ENCODE measurements at places on chromosomes 5 and 9.
A peak's percentile ranks its signal among the peaks of the same experiment; 100 is the strongest.

DNA sequence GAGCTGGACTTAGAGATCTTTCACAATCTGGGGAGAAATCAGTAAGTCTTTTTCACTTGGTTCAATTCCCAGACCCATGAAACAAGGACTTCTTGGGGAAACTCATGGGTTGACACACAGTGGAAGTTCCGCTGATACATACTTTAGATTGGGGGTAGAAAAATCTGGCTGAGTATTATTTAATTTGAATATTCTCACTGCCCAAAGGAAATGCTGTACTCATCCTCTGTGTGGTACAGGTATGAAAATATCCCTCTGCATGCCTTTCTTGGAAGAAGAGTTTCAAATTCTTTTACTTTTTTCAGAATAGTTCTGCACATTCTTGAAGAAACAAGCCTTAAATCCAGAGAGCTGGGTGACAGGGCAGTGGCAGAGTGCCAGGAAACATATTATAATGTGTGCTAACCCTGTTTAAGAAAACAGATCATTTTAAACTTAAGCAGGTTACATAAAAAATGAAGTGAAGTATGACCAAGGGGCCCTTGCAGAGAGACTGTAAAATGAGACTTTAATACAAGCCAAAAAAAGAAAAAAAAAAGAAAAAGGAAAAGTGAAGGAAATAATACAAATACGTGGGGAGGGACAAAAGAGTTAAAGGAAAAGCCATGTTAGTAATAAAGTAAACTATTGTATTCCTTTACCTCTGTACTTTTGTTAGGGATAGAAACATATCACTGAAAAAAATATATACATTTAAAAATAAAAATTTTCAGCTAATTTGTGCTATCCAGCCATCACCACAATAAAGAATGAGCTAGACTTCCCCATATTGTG is 173.4 kb upstream of the NR3C1 start:
- no peak for DNase-seq

GRCh38 chr5:140312067-140312790 is 9.3 kb upstream of the PFDN1 start:
- peak; percentile 87 for DNase-seq

DNA sequence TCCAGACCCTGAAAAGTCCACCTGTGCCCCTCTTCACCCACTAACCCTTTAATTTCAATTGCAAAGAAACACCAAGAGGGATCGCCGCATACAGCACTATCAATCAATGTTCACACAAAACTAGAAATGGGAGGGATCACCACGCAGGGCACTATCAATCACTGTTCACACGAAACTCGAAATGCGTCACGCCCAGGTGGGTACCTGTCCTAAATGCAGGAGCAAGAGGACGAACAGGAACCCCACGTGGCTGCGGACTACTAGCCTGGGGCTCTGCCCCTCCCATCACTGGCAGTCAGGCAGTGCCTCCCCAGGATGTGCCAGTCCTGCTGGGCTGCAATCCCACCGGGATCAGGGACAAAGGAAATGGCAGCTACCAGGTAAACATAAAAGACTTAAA is 28.2 kb downstream of the RASGEF1C start:
- no peak for DNase-seq

GRCh38 chr5:8676695-8677094 is 807.7 kb downstream of the MTRR start:
- no peak for DNase-seq

- no peak for DNase-seq
These were observed 23.8 kb downstream of the CD14 start for GRCh38 chr5:140609126-140609525.

DNA sequence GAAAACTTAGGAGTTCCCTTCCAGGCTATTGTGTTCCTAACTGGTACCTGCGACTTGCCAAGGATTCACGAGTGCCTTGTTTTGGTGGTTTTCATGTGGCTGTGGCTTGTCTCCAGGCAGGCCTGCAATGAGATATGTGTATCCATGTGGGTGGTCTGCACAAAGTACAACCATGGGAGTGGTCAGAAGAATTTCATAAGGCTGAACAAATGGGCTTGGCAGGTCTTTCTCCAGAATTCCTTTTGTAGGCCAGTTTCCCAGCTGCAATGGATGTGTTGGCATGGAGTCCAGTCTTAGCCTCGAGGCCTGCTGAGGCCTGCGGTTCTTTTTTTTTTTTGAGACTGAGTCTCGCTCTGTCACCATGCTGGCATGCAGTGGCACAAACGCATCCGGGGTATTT is 28.8 kb upstream of the MELK start:
- no peak for DNase-seq

GRCh38 chr9:113631871-113632665 is 168.5 kb downstream of the RGS3 start:
- DNase-seq: no peak

GRCh38 chr5:128083811-128084227 is 253 bp downstream of the SLC12A2 start:
- DNase-seq: no peak

DNA sequence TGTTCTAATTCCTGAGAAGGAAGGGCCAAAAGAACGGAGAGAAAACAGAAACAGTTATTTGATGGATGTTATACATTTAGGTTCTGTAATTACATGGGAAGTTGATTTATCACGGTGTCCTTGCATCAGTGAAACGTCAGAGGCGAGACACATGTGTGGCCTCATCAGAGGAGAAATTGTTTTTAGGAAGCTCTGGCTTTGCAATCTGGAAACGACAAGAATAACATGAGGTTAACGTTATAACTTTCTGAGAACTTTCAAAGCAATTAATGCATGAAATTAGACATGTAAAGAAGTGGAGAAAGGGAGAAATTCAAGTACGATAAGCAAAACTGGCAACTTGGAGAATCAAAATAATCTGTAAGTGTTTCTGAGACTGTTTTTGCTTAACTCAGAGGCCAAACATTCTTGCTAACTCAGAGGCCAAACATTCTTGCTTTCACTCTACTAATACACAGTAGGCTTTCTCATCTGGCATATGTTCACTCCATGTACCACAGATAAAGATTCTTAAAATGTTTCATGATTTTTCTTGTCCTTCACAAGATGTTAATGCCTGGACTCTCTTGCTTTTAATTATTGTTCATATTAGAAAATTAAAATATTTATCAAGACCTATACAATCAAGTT is 933.0 kb downstream of the TLE4 start:
- no peak for DNase-seq

GRCh38 chr9:17018540-17019196 is 116.2 kb upstream of the CNTLN start:
- DNase-seq: no peak

DNA sequence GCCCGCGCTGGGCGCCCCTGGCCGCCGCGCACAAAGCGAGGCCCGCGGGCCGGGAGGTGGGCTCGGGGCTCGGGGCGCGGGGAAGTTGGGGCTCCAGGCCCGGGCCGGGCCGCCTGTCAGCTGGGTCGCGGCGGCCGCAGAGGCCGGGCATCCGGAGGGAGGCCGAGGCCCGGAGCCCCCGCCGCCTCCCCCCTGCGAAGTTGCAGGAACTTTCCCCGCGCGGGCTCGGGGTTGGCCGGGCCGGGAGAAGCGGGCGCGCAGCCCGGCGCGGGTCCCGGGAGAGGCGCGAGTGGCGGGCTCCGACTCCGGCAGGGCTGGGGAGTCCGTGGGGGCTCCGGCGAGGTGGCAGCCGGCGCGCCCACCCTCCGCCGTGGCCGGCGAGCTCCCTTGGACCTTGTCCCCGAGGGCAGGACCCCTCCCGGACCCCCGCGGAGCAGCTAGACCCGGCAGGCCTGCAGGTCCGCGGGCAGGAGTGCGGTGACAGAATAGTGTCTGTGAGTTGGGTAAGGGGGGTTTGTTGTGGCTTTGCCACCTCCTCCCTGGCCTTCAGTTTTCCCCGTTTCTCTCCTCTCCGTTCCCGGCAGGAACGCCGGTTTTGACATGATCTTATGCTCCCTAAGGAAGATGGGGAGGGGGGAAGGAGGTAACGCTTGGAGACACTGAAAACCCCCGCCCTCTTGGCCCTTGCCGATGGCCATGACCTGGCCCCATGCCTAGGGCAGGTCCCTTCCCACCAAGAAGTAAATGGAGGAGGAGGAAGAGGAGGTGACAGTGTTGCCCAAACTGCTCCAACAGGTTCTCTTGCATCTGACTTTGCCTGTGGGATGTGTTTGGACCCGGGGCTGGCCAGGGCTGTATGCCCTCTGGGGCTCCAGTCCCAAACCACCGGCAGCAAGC is 942 bp downstream of the PHF2 start:
- no peak for DNase-seq

- DNase-seq: no peak
These were observed 8.1 kb downstream of the FGF18 start for GRCh38 chr5:171427318-171428167.

DNA sequence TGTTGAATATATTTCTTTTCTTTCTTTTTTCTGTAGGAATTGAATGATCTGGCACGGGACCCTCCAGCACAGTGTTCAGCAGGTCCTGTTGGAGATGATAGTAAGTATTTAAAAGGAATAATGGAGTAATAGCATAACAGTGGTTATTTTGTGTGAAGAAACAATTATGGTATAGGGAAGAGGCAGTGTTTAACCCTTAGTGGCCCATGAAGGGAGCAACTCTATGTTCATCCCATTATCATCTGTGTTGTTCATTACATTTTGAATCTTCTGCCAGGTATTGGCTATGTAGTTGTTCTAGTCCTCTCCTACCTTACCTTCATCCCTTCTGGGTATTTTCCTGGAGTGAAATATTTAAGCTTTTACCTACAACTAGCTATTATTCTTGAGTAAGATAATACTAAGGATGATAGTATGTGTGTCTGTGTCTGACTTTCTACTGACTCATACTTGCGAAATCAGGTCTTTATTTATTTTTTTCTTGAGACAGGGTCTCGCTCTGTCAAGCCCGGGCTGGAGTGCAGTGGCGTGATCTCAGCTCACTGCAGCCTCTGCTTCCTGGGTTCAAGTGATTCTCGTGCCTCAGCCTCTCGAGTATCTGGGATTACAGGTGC is 39.3 kb downstream of the UBE2D2 start:
- no peak for DNase-seq

- DNase-seq: no peak
These were observed at the start of gene MEF2C for GRCh38 chr5:88883059-88883835. MEF2C (minus strand) TSS chr5:88883184; CDS start chr5:88823788, 59,396 bp downstream.

GRCh38 chr5:119187776-119188529 is 117.1 kb downstream of the DMXL1 start:
- DNase-seq: no peak

GRCh38 chr5:173318330-173318729 is 9.9 kb downstream of the STC2 start:
- no peak for DNase-seq

DNA sequence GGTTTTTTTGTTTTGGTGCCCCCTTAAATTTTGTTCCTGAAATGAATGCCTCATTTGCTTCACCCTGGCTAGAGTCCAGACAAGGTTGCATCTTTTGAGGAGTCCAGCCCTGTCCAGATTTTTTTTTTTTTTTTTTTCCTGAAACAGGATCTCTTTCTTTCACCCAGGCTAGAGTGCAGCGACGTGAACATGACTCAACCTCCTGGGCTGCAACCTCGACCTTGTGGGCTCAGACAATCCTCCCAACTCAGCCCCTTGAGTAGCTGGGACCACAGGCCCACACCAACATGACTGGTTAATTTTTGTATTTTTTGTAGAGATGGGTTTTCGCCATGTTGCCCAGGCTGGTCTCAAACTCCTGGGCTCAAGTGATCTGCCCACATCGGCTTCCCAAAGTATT is 469.0 kb upstream of the BRINP1 start:
- no peak for DNase-seq

DNA sequence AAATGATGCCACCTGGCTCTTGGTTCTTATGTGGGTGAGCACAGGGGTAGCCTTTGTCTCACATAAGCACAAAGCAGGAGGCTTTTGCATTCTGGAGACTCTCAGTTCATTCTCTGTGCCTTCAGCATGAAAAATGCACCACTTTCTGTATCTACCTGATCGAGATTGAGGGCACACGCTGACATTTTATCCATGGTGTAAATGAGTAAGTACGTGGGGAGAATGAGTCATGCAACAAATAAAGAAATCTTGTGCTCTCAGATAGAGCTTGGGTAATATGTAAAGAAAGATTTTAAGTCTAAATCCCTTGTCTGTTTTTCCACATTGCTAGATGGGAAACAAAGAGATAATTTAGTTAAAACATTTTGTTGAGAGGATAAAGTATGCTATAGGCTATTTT is 607.2 kb upstream of the WWC1 start:
- DNase-seq: no peak

DNA sequence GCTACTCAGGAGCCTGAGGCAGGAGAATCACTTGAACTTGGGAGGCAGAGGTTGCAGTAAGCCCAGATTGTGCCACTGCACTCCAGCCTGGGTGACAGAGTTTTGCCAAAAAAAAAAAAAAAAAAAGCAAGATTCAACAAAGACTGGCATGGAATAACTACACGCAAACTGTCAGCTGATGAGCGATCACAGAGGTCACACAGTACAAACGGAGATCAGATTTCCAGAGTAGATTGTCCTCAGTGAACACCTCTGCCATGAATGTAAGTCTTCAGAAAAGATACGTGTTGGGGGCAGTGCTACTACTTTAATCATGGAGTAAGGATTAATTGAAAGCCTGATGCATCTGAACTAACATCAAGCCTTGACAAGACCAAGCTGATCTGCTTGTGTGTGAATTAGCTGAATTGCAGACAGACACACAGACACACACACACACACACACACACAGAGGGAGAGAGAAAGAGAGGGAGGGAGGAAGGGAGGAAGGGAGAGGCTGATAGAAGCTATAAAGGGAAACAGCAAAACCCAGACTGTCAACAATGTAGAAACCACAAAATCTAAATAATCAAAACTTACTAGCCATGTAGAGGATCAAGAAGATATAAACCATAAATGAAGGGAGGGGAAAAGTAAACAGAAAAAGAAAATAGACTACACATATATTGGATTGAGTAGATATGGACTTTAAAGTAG is 222.9 kb upstream of the ZNF462 start:
- DNase-seq: no peak

DNA sequence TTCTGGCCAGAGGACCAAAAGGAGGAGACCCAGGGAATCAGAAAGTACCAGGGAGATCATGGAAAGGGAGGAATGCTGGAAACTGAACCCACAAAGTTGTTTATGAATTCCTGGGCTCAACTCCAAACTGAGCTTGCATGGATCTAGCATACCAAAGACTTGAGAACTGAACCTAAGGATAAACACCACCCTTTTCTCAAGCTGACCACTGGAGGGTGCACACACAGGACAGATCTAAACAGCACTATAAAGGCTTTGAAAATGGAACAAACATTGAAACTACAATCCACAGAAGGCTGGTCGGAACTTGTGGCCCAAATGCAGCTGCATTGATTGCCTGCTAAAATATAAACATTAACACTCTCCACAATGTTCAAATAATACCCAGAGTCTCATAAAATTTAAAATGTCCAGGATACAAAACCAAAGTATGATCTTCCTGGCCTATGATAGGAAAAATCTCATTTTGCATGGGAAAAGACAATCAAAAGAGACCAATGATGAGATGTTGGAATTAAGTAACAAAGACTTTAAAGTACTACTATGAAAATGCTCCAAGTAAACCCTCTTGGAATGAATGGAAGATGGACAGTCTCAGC is 15.6 kb upstream of the IRF1 start:
- no peak for DNase-seq

GRCh38 chr9:127311239-127311741 is 46.7 kb downstream of the GARNL3 start:
- peak; percentile 51 for DNase-seq

- no peak for DNase-seq
These were observed 7.0 kb upstream of the RASGEF1C start for GRCh38 chr5:180215783-180216630.

Measured in Panc1 (cell line).